ENCODE measurements at places on chromosomes 7 and 10.

GRCh38 chr10:7397049-7398035 lies 13.5 kb downstream of the SFMBT2 start:
- no peak for DNase-seq

DNA sequence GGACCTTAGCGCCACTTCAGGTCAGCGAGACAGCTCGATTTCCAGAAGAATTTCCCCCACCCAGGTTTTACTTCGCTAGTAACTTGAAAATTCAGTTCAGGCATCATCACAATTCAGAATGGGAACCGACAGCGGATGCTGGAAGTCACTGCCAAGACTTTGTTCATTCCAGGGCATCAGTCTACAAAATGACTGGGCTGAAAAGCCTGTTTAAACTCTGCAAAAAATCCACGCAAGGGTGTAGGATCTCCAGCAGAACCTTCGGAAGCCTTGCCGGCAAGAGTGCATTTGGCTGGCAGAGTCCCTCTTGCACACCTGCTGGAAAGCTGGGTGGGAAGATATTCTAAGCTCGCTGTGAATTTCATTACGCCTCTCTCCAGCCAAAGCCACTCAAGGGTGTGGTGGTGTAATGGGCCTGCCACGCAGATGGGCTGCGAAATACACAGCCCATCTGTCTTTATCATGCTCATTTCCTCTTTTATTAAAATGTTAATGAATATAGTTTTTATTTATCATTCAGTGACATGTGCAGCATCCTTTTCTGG lies 672.0 kb upstream of the FOXK1 start:
- DNase-seq = no peak

- DNase-seq = no peak
Measured at GRCh38 chr10:110859206-110859972, 12.3 kb upstream of the PDCD4 start.

DNA sequence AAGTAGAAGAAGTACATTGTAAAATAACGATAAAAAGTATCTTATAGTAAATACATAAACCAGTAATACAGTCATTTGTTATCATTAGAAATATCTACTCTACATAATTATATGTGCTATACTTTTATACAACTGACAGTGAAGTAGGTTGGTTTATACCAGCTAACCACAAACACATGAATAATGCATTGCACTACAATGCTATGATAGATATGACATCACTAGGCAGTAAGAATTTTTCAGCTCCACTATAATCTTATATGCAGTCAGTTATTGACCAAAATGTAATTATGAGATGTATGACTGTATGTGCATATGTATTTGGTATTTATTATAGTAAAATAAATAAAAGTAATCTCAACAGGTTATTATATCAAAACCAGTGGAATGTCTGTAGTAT lies 23.4 kb upstream of the SGCE start:
- DNase-seq = no peak

DNA sequence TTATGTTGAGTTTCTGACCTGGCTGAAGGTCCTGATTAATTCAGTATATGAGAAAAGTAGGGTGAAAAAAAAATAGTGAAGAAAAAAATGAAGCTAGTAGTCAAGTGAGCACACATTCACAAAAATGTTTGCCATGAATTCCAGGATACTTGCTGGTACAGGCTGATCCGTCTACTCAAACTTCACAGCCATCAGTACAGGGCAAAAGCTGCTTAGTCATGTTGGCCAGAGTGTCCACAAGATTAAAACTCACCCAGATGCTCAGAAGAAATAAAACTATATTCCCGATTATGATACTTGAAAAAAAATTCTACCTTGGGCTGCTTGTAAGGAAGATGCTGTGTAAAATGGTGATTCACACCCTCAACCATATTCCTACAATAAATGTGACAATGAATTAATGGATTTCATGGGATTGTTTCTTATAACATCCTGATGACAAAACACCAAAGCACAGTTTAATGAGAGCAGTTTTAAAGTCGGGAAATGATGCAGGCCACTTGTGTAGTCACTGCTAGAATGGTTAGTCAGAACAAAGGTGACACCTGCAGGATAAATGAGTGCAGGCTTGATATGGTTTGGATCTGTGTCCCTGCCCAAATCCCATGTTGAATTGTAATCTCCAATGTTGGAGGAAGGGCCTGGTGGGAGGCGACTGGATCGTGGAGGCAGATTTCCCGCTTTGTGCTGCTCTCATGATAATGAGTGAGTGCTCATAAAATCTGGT lies 49.2 kb upstream of the ANKRD1 start:
- DNase-seq = no peak

GRCh38 chr7:103150192-103150591 lies 1.3 kb upstream of the NAPEPLD start:
- no peak for DNase-seq

DNA sequence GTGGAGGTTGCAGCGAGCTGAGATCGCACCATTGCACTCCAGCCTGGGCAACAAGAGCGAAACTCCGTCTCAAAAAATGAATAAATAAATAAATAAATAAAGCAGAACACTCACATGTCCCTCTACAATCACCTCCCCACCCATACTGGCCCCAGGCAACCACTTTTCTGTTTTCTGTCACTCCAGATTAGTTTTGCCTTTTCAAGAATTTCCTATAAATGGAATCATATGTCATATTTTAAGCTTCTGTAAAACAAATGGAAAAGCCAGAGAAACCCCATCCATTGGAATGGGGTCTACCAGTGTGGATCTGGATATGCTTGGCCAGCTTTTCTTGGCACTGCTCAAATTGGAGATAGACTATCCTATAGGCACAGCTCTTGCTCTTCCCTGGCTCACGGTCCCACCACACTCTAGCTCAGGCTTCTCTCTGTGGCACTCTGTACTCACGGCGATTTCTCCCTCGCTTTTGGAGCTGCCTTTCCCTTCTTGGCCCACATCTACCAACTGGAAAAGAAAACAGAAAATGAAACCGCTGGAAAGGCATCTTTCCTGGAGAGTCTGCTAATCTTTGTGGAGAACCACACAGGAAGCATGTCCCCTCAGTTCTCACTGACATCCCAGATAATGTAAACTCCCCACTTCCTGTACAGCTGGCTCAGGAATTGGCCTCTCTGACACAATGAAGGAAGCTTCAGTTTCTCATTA lies 210.1 kb downstream of the JCAD start:
- no peak for DNase-seq

- DNase-seq = no peak
Measured at GRCh38 chr7:143296686-143297085, 8.5 kb downstream of the CASP2 start.

DNA sequence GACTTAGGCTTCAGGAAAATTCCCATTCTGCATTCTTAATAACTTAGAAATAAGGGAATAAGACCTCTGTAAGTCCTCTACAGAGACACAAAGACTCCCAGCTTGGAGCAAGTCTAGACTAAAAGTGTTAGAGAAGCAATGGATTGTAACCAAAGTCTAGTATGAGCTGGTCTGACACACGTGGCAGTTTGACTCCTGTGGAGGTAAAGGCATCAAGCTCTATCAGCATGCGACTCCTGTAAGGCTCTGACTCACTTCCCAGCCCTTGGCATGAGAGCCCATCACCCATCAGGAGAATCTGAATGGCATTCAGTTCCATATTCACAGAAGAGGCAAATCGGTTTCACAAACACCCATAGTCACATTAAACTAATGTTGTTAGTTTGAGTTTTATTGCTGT lies 4.4 kb upstream of the VSTM4 start:
- no peak for DNase-seq

DNA sequence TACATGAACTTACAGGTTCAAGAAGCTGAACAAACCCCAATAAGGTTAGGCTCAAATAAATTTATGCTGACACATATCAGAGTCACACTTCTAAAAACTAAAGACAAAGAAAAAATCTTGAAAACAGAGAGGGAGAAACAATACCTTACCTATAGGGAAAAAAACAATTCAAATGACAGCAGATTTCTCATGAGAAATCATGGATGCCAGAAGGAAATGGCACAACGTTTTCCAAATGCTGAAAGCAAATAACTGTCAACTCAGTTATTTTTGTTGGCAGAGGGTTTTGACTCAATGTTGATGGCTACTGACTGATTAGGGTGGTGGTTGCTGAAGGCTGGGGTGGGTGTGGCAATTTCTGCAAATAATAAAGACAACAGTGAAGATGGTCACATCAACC lies 239.4 kb downstream of the ARHGAP12 start:
- no peak for DNase-seq

DNA sequence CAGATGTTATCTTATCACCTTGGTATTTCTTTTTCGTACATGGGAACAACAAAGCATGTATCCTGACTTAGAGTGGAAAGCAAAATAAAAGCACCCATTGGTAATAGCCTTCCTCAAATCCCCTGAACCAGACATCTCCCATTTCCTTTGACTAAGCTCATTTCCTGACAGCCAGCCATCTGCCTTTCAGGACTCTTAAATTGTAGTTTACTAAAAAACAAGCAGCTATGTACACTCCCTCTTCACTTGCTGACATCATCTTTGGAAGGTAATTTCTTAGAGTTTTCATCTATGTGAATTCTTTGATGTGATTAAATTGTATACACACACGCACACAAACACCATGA lies 40.7 kb downstream of the ARL4A start:
- no peak for DNase-seq

DNA sequence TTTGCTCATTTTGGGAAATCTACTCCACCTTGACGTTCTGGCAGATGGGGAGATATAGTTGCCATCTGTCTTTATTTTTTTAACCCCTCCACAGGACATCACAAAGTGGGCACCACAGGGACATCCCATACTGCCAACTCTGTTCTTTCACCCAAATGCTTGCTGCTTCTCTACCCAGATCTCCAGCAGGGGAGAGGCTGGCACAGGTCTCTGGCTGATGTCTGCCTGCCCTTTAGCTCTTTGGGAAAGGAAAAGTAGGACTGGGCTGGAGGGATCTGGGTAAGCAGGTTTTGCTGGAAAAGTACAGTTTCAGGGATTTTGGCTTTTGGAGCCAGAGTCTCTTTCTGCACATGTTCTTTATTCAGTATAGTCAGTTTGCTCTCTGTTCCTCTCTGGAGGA lies 156.7 kb downstream of the ANLN start:
- DNase-seq = no peak

DNA sequence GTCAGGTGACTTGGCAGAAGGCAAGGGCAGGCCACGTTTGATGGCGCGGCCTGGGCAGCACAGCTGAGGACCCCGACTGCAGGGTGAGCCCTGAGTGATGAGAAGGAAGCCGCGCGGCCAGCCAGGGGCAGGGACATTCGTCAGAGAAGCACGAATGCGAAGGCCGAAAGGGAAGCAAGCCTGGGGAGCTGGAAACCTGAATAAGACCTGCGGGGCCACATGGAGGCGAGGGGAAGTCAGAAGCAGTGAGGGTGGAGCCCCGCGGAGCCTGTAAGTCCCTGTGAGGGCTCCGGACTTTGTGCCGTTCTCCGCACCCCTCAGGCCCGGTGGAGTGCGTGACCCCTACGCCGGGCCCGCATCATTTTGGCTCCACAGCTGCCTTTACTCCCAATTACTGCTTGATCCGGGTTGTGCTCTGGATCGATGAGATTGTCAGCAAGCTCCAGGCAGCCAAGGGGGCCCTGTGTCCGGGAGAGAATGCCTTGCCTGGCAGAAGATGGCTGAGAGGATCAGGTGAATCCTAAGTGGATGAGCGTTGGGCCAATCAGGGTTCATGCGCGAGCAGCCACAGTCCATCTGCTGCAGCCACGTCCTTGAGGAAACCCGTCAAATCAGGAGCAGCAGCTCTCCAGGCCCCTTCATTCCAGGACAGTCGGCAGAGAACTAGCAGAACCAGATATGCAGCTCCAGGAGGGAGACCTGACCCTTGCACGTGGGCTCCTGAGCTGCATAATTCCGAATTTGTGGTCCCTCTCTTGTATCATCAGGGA lies 293.3 kb upstream of the SHH start:
- no peak for DNase-seq

DNA sequence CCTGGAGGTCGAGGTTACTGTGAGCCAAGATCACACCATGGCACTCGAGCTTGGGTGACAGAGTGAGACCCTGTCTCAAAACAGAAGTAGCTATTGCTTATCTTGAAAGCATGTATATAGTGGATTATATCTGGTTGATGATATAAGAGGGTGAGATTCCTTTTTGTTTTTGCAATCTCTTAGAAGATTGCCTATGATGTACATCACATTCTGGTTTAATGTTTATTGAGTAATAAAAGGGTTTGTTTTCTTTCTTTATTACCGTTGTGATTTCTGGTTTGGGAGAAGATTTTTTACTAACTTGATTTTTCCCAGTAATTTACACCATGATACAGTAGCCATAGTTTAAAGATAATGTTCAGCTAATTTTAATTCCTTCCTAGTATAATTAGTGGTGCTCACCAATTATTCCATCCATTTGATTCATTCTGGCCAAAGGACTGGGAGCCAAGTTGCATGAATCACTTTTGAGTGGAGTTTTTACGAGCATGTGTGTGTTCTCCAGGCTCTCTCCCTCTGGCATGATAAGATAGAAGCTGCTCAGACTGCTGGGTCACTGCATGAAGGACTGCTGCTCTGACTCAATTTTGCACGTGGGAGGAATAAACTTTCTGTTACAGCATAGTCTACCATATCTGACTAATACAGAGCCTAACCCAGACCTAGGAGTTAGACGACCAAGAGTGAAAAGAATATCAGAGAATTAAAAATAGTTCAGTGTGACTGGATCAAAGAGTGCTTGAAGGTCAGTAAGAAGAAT lies 13.5 kb upstream of the TSPAN13 start:
- no peak for DNase-seq

DNA sequence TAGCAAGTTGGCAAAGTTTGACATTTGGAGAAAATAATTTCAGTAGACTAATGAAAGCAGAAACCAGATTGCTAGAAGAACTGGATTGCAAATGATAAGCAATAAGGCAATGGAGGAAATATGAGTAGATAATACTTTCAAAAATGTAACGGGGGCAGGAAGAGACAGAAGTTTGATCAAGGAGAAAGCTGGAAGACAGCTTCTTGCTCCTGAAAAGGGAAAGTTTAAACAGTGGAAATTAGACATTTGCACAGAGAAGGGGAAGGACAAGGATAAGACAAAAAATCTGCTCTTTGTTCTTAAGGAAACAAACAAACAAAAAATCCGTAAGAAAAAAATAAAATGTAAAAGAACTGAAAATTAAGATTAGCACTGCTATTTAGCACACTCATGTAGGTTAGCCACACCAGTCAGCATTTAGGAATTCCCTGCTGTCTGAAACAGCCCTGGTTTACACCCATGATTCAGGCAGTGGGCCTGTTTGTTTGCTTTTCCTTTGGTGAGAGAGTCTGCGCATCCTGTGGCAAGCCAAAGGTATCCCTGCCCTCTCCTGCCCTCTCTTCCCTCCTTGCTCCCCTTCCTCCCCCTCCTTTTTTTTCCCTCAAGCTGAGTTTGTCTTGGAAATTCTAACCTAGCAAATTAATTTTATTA lies 104.3 kb upstream of the CAV2 start:
- DNase-seq = no peak

DNA sequence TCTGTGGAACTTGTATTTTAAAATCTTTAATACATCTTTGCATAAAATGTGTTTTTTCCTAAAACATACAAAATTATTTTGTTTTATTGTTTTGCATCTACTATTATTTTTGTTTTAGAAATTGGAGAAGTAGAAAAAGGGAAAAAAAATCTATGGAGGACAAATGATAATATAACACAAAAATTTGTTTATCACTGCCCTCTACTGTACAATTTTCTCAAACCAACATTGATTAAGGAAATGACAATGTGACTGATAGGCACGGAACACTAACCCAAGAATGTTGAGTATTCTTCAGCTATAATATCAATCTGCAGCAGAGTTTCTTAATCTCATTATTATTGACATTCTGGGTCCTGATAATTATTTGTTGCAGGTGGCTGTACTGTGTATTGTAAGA lies 9.5 kb upstream of the ING3 start:
- no peak for DNase-seq
